ENCODE measurements at places on chromosomes 6 and 20.

- DNase-seq: no peak
Measured at GRCh38 chr6:8193541-8193940, 91.2 kb upstream of the EEF1E1 start.

GRCh38 chr6:25017486-25017885, 81.7 kb upstream of the RIPOR2 start:
- no peak for DNase-seq

- DNase-seq: no peak
Measured at GRCh38 chr20:37907677-37908401, 4.9 kb downstream of the VSTM2L start.

GRCh38 chr20:3686867-3687321, 5.1 kb upstream of the ADAM33 start:
- DNase-seq: no peak

DNA sequence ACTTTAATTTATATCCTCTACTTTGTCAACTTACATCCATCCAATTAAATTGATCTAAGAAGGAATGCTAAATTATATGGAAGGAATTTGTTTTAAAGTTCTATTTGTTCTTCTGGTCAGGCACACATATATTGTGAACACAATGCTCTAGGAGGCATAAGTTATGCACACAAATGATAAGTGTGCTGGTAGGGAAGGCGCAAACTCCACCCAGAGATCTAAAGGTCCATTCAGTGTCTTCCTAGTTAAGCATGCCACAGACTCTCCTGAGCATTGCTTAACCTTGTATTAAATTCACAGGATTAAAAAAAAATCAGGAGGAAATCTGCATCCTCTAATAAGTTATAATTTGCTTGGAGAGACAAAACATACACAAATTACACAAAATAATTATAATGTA, 127.3 kb downstream of the RALGAPA2 start:
- no peak for DNase-seq

DNA sequence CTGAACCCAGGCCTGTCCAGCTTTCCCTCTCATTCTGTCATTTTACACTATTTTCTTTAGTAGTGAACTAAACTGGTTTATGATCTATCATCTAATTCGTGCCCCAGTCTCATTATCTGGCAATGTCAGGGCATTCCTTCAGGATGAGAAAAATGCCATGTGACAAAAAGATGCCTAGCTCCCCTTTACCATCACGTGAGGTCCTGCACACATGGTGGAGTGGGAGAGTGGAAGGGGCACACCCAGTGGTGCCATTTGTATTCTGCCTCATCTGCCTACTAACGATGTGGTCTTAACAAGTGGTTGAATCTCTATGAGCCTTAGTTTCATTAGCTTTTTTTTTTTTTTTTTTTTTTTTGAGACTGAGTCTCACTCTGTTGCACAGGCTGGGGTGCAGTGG, 41.2 kb downstream of the CDC5L start:
- DNase-seq: no peak

DNA sequence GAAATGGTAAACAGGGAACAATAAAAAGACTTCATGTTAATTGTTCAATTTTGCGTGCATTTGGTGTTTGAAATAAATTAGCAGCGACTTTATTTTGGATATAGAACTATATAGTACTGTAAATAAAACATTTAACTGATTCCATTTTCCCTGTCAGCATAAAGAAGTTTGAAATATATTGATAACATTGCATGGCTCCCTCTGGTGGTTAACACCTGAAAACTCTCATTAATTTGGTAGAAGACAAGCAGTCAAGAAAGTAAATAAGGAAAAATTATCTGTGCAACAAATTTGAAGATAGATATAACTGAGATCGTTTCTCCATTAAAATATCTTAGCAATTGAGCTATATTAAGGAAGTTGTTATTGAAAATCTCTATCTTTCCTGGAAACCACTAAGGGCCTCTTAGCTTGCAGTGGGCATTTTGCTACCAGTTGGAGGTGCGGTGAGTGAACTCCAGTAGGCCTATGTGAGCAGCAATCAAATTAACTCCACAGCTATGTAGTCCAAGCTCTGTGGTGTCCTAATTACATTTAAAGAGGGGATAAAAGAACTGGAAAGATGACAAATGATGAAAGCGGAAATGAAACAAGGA, 435.7 kb upstream of the FKBP1C start:
- no peak for DNase-seq

DNA sequence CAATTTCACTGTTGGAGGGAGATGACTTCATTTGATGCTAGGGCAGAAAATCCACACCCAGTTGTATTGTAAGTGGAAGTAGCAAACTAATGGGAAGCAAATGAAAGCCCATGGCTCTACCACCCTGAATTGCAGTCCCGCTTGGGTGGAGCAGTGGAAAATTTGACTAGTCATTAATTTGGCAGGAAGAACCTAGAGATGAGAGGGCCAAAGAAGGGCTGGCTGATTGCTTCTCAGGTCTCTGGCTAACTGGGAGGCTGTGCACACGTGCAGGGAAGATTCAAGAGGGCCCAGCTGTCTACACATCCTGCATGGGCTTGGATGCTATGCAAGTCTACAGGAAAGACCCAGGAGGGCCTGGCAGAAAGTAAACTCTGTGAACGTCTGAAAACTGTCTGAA, 466.2 kb downstream of the TFAP2A start:
- no peak for DNase-seq

- no peak for DNase-seq
Measured at GRCh38 chr6:48912503-48912902, 550.5 kb downstream of the MMUT start.

DNA sequence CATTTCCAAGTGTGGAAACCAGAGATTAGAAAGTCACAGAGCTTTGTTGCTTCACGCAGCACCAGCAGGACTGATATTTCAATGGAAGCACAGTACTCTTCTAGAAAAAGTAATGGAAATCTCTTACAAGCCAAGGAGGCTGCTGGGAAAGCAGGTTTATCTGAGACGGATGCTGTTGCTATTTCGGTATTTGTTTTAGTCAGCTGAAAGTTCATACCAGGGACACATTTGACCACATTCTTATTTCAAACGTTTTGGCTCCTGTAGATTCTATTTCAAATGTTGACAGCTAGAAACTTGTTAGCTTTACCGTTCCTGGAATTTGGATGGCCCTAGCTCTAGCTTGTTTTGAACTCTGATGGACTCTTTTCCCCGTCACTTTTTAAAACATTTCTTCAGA, 3.7 kb upstream of the TMEM242 start:
- DNase-seq: no peak

DNA sequence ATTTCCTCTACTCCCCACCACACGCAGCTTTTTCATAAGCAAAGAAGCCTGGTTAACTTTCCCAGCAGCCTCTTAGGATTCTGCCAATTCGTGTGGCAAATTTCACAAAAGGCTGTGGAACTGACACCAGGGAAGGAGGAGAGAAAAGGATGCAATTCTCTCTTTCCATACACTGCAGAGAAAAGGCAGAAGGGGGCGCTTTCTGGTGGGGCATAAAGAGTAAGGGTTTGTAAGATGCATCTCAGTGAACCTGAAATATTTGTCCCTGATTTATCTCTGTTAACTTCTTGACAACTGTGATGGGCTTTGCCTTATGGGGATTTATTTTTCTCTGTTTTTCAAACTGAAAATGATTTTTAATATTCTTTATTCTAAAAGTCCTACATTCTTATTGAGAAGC, 45.5 kb upstream of the GLP1R start:
- no peak for DNase-seq

DNA sequence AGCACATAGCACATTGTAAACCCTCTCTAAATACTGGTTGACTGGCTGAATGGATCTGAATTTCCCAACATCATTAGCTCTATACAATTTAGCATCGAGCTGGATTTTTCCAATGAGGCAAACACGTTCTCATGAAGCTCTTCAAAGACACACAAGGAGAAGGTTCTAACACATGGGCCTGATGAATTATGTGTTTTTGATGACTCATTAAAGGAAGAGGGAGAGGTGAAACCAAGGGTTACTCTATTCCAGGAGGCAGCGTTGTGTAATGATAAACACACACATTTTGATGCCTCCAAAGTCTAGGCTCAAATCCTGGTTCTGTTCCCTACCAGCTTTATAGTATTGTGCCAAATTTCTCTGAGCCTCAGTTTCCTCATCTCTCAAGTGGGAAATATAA, 84.3 kb downstream of the PFDN4 start:
- no peak for DNase-seq

DNA sequence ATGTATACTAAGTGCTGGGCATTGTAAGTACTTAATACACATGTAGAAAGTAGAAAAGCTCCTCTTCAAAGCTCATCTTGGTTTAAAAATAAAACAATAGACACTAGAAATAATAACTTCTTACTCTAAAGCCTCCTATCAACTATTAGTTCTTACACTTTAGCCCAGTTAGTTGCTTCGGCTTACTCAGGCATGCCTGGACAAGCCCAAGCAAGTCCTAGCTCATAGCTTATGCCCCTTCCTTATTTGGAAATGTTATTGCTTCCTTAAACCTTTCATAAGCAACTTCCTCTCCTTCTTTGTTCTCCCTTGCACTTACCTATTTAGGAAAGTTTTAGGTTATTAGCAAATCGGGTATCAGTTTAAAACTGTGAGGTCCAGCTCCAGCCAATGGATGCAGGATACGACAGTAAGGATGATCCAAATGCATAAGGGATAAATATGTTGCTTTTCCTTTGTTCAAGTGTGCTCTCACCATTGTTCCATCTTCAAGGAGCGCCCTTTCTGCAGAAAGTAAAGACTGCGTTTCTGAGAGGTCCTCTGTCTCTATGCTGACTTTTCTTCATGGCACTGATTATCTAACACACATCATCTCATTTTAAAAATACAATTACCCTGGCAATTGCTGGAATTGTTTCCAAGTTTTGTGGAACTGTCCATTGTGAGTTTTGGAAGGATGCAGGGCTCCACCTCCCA, 12.3 kb downstream of the TMEM30A start:
- DNase-seq: no peak

GRCh38 chr6:139346392-139346791, 28.1 kb downstream of the CITED2 start:
- DNase-seq: no peak

DNA sequence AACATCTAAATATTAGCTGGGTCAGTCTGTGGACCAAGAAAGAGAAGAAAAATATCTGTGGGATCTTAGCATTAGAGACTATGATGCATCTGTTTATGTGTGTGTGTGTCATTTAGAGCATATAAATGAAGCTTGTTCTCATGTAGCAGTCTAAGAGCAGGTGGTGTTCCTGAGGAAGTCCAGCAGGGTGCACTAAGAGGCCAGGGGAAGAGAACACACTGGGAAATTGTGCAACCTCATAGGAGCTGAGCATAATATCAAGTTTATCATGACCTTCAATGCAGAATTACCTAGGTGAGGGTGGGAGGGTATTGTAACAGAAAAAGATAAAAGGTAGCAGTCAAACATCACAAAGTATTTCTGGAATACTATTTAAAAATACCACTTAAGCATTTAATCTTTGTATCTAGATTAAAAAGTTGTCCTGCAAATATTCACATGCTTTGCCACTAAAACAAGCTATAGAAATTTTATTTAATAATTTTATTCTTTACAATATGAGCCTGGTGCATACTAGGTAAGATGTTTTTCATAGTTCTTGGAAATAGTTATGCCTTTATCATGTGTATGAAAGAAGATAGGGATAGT, 80.5 kb downstream of the SMPDL3A start:
- no peak for DNase-seq

DNA sequence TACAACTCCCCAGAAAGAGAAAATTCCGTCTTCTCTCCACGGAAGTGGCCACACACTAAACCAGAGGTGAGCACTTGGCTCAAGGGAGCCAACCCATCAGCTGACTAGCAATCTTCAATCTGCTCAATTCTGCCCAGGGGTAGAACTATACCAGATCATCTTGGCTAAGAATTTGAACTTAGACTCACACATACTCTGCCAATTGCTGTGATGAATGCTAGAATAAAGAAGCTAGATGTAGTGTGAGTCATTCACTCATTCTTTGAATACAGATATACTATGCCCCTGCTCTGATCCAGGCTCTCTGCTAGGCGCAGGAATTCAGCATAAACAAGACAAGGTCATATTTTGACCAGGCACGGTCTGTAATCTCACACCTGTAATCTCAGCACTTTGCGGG, 147.9 kb upstream of the SHLD1 start:
- no peak for DNase-seq

- no peak for DNase-seq
Measured at GRCh38 chr20:8242827-8243724, 111.0 kb downstream of the PLCB1 start.

- no peak for DNase-seq
Measured at GRCh38 chr6:157708933-157709332, 114.1 kb upstream of the SNX9 start.

DNA sequence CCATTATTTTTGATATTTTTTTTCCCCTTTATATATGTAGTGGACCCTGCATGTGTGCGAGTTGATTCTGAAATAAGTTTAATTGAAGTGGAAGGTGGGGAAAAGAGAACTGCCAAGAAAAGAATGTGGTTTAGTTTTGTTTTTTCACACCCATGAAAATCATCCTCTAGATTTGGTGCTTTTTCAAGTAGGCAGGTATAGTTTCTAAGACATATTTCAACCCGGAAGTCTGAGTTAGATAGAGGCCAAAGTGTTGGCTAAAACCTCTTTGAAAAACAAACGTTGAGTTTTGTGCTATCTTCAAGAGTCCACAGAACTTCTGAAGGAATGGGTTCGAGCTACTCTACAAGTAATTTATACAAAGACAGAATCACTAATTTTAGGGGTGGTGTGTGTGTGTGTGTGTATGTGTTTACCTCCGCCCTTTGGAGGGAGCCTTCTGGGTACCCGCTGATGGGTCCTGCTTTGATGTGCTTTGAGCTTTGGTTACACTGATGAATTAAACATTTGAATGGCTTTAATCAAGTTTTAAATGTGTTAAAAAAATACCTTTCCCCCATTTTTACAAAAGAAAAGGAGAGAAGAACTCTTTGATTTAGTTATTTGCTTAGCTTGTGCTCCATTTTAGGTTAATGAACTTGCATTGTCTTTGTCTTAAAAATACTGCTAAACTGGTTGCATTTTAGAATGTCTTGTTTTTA, 2.5 kb downstream of the RREB1 start:
- no peak for DNase-seq

DNA sequence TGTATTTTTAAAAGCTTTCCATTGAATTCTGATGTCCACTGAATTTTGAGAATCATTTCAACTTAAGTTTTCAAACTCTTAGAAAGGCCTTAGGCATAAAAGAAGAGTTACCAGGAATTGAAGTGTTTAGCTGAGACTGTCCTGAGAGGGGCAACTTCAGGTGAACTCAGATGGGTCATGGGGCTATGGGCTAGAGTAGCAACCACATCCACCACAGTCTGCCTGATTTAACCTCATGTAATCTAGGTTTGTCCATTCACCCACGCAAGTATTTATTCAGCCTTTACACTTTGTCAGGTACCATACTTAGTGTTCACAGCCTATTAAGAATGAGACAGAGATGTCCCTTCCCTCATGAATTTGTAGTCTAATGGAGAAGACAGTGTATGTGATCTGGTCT, 501.0 kb downstream of the KIF16B start:
- no peak for DNase-seq

Data from central memory CD8-positive, alpha-beta T cell (primary cell).